ENCODE measurements at places on chromosomes 2 and 18. TPM values are rescaled to one million over a fixed set of nuclear protein-coding genes. Genes with fewer than 3 reads are reported as not detected.

RPS27A gene
- 1,922 TPM for polyA plus RNA-seq

GCA gene
- polyA plus RNA-seq: 35.9 TPM

XDH gene
- polyA plus RNA-seq: 0.03 TPM

SNTG2 gene
- polyA plus RNA-seq: 2.1 TPM

GREB1L gene
- polyA plus RNA-seq: 2.8 TPM

UGT1A10 gene
- not detected for polyA plus RNA-seq

IL1RN gene
- 5.9 TPM for polyA plus RNA-seq

ASB18 gene
- not detected for polyA plus RNA-seq

EMILIN2 gene
- 15.5 TPM for polyA plus RNA-seq

PTPN2 gene
- polyA plus RNA-seq: 46.6 TPM

ABCA12 gene
- polyA plus RNA-seq: 0.19 TPM

GRCh38 chr18:58572181-58572580 is 56.7 kb downstream of the ALPK2 start:
- no peak for DNase-seq

DNA sequence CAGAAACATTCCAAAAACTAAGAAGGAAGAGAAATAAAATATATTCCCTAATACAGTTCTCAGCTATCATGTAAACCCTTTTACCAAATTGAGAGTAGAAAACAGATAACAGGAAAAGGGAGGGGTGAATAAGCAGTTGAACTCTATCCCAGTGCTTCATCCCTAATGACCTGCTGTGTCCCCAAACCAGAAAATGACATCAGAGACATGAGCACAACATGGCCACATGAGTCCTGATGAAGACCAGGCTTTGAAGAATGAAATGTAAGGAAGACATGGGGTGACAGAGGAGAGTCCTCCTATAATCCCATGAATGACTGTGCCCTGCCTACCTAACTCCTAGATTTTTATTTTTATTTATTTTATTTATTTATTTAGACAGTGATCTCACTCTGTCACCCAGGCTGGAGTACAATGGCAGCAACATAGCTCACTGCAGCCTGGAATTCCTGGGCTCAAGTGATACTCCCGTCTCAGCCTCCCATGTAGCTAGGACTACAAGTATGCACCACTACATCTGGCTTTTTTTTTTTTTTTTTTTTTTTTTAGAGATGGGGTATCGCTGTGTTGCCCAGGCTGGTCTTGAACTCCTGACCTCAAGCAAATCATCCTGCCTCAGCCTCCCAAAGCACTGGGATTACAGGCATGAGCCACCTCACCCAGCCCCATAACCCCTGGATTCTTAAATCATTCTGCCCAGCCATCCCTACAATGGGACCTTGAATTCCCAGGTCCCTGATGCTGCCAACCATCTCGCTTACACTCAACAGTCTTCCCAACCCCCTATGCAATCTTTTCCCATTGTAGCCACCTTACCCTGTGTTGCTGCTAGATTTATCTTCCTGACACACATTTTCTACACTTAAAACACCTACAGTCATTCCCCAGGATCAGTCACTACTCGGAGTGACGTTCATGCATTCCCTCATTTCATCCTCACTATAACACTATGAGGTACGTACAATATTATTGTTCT is 64.5 kb downstream of the ANKRD44 start:
- no peak for DNase-seq

GRCh38 chr2:173161040-173161439 is 85.4 kb downstream of the MAP3K20 start:
- DNase-seq: no peak

DNA sequence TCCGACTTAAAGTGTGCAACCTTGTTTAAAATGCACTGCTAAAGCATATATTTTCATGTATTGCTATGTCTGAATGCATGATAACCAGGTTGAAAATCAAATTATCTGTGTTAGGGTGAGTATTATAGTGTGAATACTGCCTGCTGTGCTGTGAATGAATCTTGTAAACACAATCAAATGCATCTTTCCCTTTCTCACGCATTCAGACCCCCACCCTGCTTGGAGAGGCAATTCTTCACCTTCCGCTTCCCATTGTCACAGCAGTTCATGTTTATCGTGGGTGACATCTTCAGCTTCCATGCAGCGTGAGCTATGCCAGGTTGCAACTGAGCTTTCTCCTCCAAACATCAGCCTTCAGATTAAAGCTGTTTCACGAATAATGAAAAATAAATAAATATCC is 418.0 kb downstream of the MEIS1 start:
- DNase-seq: no peak

- no peak for DNase-seq
Measured at GRCh38 chr2:11482473-11483035, 16.6 kb upstream of the E2F6 start.

DNA sequence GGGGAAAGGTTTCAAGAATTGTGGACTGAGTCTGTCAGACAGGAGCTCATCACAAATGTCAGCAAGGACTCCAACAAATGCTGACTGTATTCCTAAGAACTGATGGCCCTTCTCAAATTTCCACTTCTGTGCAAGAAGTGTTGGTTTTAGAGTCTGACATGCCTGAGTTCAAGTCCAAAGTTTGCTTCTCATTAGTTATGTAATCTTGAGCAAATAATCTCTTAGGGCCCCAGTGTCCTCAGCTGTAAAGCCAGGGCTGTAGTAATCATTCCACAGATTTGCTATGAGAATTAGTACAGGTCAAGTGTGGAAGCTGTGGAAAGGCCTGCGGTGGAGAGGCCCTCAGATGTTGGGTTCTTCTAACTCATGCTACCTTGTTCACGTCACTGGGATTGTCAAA is 23.9 kb downstream of the MEP1B start:
- DNase-seq: no peak

DNA sequence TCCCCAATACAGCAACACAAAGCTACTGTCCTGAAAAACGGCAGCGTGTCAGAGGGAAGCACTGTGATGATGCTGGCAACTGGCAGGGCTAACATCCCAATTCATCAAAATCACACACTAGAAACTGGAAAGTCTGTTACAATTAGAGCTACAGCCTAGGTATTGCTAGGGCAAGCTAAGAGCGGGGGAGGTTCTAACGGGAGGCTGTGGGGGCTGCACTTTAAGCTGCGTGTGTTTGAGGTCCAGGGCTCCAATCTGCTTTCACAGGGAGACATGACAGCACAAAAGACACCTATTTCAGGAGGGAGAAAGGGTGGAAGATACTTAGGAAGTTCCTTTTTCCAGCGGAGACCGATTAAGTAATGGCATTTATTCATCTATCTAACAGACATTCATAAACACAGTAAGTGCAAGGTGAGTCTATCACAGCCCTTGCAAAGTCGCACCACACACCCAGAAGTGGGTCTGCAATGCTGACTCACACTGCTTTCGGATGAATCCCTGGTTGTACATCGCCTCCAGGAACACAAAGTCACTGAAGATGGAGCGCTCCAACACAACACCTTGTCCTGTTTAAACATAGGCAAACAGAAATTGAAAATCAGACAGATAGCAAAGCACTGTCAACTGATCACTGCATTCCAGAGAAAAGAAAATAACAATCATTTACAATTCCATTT is 6.9 kb downstream of the NDUFA10 start:
- no peak for DNase-seq

DNA sequence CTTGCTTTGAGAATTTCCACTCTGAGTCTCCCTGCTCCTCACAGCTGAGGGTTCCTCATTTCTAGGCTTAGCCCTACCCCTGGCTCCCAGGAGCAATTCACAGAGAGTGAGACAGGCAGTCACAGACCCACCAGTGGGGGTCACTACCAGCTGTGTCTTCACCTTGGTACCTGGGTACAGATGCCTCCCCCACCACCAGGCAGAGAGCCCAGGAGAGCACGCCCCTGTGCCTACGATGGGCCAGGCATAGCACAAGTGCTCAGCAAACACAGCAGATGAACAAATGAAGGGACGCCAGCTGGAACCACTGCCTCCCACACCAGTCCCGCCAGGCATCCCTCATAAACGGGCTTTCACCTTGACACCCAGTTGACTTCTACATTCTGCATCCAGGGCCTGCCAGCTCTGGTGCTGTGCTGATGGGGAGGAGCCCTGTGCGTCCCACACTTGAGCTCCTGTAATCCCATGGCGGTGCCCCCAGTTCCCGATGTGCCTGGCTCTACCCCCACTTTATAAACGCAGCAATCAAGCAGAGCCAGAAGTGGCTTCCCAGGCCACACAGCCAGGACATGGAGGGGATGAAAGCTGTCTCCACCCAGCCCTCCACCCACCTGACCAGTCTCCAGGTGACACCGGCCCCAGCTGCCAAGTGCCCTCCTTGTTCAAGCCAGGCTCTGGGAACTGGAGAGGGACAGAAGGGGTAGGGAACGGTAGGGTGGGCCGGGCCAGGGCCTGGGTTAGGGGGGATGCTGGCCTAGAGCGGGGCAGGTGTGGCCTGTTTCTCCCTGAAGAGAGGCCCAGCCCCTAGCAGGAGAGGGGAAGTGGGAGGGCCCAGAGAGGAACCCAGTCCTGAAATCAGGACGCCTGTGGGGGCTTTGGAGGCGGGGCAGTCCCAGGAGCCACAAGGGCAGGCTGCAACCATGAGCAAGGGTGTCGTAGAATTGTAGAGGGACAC is 42.5 kb downstream of the SCTR start:
- no peak for DNase-seq

- DNase-seq: no peak
Measured at GRCh38 chr2:138581909-138582308, 80.3 kb downstream of the SPOPL start.

GRCh38 chr2:227188292-227188691 is 23.9 kb downstream of the COL4A3 start:
- no peak for DNase-seq

- DNase-seq: no peak
Measured at GRCh38 chr18:29501952-29502351, 1325.0 kb upstream of the CDH2 start.

DNA sequence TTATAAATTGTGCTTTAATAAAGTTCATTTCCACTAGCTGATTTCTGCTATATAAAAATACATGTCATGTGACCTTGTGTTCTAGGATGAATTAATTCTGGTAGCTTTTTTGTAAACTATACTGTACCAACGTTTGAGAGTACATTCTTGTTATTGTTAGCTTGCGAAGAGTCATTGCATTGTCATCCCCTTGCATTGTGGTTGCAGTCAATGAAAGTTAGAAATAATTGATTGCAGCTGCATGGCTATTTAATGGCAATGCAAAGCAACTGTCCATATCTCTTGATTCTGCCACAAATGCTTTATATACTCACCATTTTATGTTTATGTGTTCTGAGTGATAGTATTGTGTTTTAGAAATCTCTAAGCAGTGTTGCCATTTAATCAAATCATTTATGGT is 91.6 kb downstream of the ZNF407 start:
- no peak for DNase-seq

DNA sequence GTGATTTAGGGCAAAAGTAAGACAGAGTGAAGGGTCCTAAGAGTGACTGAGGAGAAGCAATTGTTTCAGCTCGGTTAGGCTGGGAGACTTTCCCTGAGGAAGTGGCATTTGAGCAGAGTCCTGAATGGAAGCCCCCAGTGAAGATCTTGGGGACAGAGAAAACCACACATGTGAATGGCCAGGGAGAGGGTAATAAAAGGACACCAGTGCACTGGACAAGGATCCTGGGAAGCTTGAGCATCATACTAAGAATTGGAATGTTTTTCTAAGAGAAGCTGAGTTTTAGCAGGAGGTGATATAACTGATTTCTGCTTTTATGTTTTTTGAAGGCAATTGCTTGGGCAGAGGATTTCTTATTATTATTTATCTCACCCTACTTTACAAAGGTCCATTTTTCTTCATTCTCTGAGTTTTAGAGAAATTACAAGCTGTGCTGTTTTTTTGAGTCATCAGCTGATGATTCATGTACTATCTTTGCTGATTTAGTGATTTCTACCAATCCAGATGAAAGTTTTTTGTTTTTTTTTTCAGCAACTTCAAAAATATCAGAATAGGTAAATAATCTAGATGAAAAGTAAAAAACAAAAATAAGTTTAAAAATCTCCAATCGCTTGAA is 43.5 kb downstream of the MFSD6 start:
- DNase-seq: no peak

GRCh38 chr2:43273529-43273928 is 47.1 kb upstream of the ZFP36L2 start:
- DNase-seq: no peak

- no peak for DNase-seq
Measured at GRCh38 chr2:216286616-216287231, 85.6 kb downstream of the MARCHF4 start.

GRCh38 chr2:33104052-33104623 is 157.4 kb downstream of the LTBP1 start:
- no peak for DNase-seq

DNA sequence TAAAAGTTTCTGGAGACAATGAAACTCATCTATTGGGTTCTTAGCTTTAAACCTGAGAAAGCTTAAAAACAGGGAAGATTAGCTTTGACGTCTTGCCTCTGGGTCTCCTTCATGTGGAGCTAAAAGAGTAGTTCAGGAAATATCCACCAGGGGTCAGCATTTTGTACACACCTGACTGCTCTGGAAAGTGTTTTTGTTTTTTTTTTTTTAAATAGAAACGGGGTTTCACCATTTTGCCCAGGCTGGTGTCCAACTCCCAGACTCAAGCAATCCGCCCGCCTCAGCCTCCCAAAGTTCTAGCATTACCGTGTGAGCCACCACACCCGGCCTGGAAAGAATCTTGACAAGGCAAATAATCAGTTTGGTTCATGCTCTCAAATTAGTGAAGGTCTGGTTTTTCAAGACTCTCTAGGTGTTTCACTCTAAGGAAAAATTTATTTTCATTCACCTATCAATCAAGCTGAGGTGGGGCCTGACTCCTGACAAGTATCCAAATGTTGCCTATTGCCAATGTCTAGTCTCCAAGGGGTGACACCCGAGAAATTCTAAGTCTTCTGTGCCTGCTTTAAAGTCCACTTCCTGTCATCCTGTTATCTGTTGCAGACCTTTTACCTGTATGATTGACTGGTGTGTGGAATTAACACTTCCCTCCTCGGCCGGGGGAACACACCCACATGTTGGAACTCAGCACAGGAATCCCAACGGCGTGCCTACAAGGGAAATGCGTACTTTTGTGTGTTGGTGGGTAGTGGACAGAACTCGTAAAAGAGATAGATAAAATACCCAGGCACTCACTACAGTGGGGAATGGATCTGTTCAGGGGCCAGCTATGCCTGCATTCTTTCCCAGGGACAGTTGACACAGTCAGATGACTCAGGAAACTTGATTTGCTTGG is 11.3 kb downstream of the IL1RN start:
- peak; percentile 82 for DNase-seq

DNA sequence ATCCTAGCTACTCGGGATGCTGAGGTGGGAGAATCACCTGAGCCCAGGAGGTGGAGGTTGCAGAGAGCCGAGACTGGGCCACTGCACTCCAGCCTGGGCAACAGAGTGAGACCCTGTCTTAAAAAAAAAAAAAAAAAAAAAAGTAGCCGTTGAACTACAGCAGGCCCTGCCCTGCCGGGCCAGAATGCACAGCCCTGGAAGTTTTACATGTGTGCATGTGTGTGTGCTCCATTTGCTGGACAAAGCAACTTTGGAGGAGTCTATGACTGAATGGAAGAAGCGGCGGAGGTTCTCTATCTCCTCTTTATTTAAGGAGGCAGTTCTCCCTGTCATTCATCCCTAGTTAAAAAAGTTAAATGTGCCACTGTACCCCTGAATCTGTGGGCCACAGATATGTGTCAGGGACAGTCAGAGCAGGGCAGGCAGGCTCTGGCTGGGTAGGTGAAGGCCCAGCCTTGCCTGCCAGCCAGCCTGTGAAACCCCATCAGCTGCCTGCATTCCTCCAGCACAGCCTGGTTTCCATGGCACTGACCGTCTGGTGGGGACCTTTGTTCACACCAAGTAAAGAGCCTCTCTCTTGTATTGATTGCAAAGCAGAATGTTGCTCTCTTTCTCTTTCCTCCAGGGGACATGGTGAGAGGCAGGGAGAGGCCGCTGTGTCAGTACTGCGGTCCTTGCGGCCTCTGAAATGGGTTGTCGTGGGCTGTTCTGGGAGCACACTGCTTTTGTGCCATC is 10.9 kb downstream of the LIPG start:
- DNase-seq: no peak

All from right renal pelvis (tissue), 4 donors.